ENCODE measurements at places on chromosomes 2 and 18. TPM values are rescaled to one million over a fixed set of nuclear protein-coding genes. Genes with fewer than 3 reads are reported as not detected.

GRCh38 chr2:584863-585823 lies 92.1 kb downstream of the TMEM18 start:
- no peak overlapping the region for H3K4me3 ChIP-seq
- no peaks in the 10 kb centered on the region for H3K4me1 ChIP-seq
- no peak for DNase-seq
- no peaks in the 10 kb centered on the region for H3K36me3 ChIP-seq
- H3K27me3 ChIP-seq, result peaks cover 27% of the 10 kb centered on the region

DNA sequence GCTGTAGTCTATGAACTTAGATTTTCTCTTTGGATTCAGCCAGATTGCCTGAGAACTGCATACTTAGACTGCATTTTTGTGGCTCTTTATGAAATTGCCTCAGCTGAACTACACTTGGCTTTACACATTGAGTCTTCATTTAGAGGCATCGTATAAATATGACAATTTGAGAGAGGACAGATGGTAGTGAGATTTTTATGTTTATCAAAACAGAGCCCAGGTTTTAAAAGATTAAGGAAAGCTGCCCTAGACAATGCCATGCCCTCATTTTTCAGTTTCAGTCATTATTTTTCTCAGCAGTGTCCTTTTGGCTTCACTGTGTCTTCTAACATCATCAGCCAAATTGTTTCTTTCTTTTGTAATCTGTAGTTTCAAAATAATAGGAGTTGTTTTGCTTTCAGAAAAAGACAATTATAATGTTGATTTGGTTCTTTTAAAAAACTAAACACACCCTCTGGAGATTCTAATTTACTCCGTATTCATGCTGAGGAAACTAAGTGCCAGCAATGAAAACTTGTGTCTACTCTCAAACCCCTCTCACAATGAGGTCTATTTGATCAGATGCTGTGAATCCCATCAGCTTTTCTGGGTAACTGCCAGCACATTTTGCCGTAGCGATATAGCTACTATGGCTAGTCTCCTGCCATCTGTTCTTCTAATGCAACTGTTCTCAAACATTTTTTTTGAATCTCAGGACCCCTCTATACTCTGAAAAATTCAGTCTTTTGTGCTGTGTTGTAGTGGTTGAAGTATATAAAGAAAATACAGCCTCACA lies 46.2 kb downstream of the TWSG1 start:
- H3K4me3 ChIP-seq, result no peak overlapping the region
- peak; percentile 59 for DNase-seq
- peak overlapping the region; percentile 45 for H3K27ac ChIP-seq
- no peaks in the 10 kb centered on the region for H3K27me3 ChIP-seq

DNA sequence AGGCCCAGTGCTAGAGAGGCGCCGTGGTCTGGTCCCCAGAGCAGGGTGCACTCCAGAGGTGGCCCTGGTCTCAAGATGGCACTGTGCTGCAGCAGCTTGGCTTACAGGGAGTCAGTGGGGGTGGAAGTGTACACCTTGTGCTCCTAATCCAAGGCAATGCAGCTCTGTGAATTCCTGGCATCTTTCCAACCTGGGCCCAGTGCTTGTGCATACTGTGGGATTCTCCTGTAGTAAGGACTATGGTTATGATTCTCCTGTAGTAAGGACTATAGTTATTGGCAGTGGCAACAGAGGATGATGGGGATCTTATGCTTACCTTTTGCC lies 616.7 kb upstream of the REG3G start:
- no peaks in the 10 kb centered on the region for H3K36me3 ChIP-seq
- peak; percentile 23 for DNase-seq
- H3K27ac ChIP-seq, result no peak overlapping the region

DNA sequence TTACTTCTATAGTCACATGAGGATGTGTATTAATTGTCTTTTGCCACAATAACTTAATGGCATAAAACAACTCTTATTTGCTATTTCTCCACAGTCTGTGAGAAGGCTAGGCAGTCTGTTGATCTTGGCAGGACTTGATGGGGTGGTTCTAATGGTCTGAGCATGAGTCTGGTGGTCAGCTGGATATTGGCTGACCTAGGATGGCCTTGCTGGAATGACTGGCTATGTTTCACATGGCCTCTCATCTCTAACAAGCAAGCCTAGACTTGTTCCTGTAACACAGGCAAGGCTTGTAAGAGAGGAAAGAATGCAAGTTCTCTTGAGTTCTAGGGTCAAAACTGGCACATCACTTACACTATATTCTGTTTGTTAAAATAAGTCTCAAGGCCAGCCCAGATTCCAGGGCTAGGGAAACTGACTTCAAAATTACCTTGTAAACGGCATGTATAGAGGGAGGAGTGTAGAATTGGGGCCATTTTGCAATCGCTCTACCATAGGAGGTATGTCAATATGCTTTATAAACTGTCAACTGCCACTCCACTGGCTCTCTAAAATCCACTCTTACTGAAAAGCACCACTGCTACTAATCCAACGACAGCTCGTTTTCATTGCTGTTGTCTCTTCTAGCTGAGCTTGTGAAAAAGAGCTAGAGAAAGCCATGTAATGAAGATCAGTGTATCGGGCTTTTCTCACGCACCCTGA lies 325.0 kb upstream of the PKDCC start:
- no peaks in the 10 kb centered on the region for H3K27me3 ChIP-seq
- H3K4me1 ChIP-seq, result peaks cover 63% of the 10 kb centered on the region
- H3K36me3 ChIP-seq, result no peaks in the 10 kb centered on the region
- H3K4me3 ChIP-seq, result peak overlapping the region; percentile 6
- H3K27ac ChIP-seq, result peak overlapping the region; percentile 87
- peak; percentile 67 for DNase-seq

DNA sequence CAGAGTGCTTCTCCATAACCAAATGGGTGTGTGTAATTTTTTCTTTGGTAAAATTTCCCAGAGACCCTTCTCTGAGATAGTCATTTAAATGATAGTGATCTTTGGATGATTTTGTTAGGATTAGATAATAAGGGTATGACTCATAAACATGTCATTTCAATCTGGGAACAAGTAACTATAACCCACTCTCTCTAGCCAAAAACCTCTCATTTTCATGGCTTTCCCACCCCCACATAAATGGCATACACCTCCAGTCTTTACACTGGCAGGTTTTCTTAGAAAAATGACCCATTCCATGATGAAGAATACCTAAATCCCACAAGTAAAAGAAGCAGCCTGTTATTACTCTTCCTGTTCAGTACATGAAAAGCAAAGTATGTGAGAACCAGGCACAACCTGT lies 572.0 kb upstream of the ZEB2 start:
- H3K27me3 ChIP-seq, result no peaks in the 10 kb centered on the region
- H3K4me1 ChIP-seq, result no peaks in the 10 kb centered on the region
- no peaks in the 10 kb centered on the region for H3K36me3 ChIP-seq
- no peak for DNase-seq
- no peak overlapping the region for H3K4me3 ChIP-seq

DNA sequence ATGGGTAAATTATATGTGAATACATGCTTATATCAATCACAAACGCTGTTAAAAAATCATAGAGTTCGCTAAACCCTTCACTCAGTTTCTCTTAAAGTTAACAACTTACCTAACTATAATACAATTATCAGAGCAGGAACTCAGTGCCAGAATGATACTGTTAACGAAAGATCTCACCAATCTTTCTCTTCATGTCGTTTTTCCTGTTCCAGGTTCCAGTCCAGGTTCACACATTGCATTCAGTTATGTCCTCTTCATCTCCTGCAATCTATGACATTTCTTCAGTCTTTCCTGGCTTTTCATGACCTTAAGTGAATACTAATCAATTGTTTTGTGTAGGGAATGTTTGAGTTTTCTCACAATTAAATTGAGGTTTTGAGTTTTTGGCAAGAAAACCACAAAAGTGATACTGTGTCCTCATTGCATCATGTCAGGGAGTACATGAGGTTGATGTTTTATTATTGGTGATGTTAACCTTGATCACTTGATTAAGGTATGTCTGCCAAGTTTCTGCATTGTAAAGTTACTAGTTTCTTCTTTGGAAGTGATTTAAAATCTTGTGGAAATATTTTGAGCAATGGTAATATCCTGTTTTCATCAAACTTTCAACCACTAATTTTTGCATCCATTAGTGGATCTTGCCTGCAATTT lies 131.9 kb downstream of the ESCO1 start:
- H3K4me3 ChIP-seq, result no peak overlapping the region
- no peaks in the 10 kb centered on the region for H3K27me3 ChIP-seq
- H3K4me1 ChIP-seq, result no peaks in the 10 kb centered on the region
- H3K27ac ChIP-seq, result no peak overlapping the region
- DNase-seq, result no peak

- no peak for DNase-seq
- no peaks in the 10 kb centered on the region for H3K27me3 ChIP-seq
- no peak overlapping the region for H3K4me3 ChIP-seq
- H3K27ac ChIP-seq, result no peak overlapping the region
- H3K36me3 ChIP-seq, result no peaks in the 10 kb centered on the region
- H3K4me1 ChIP-seq, result peaks cover 26% of the 10 kb centered on the region
Observed at GRCh38 chr2:219000569-219000960, 7.3 kb upstream of the CRYBA2 start.

PROC gene
- total RNA-seq, result not detected

DNA sequence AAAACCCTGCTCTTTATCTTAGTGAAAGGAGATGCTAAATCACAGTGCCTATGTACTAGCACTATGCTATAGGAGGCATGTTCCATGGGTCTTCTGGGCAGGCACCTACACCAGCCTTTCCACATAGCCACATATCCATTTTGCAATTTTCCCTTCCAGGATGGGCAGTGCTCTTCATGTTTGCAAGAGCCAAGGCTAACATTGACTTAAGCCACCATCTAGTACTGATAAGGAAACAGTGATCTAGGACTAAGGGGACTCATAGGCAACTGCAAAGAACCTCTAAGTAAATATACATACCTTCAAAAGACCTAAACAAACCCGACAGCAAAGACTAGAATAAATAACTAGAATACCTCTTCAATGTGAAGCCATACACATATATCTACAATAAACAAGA lies 919.7 kb upstream of the GYPC start:
- DNase-seq, result no peak
- no peak overlapping the region for H3K4me3 ChIP-seq
- no peak overlapping the region for H3K27ac ChIP-seq
- H3K27me3 ChIP-seq, result no peaks in the 10 kb centered on the region
- no peaks in the 10 kb centered on the region for H3K36me3 ChIP-seq

Data from SJCRH30 (cell line).